ENCODE measurements at places on chromosomes 1 and 21. TPM values are rescaled to one million over a fixed set of nuclear protein-coding genes. Genes with fewer than 3 reads are reported as not detected.

GRCh38 chr1:231606712-231607111 is 19.9 kb upstream of the DISC1 start:
- no peak for DNase-seq

GRCh38 chr1:229464672-229465071 is 30.8 kb upstream of the ACTA1 start:
- no peak for DNase-seq

- DNase-seq = no peak
Observed at GRCh38 chr1:172425339-172425738, 4.9 kb downstream of the C1orf105 start.

The PCBP3 gene
- 2.1 TPM for polyA plus RNA-seq

GRCh38 chr1:85894651-85895050 is 186.4 kb upstream of the ZNHIT6 start:
- DNase-seq = no peak

DNA sequence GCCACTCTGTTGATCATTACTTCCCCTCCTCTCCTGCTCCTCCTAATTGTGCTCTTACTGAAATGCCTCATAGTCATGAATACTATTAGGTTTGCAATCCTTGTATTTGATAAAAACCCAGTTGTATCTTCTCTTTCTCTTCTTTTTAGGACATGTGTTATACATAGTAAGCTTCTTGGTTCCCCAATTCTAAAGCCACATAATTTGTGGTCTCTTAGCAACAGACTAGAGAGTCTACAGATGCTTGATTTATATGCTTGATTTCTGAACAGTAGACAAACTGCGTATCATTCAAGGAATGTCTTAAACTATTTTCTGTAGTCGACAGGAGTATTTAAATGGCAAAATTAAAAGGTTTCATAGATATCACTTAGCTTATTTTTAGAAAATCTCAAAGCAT is 1598.9 kb downstream of the PLA2G4A start:
- DNase-seq = no peak

The CHI3L1 gene
- polyA plus RNA-seq = 0.10 TPM
